Fibroblast of skin of abdomen (primary cell): ENCODE measurements at places on chromosomes 12 and 14.

DNA sequence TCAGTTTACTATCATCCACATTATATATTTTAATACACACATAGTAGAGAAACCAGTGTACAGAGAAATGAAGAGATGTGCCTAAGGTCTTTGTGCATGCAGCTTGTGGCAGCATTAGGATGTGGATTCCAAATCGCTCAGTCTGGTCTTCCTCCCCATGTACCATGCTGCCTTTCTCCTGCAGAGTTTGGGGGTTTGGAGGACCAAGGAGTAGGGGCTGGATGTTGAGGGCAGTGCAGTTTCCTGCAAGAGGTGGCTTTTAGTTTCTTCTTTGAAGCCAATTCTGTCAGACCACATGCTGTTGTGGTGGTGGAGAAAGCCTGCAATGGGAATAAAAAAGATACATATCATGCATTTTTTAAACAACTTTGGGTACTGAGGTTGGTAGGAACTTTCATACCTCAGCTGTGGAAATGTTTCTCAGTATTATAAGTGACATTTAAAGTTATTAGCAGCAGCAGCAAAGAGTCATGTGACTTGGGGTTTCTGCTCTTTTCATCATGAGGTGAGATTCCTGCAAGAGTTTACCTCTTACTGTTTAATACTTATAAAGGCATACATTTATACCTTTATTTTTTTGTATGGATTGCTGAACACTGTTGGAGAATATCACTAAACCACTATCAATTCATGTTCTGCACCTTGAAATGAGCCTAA lies 34.4 kb downstream of the TESPA1 start:
- DNase-seq: no peak

DNA sequence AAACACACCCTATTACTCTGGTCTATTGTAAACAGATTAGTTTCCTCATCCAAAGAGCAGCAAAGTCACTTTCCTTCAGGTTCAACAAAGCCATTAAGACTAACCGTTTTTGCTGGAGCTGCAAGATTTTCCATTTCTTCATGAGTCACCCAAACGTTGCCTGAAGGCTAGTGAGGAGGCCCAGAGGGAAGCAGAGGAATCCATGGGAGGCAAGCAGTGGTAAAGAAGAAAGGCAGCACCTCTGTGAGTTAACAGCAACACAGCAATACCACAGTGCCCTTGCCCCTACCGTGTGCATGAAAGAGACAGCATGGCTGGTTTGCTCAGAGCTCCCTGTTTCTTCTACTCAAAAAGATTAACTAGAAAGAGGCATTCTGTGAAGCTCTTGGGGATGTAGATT lies 206.3 kb downstream of the ACSS3 start:
- no peak for DNase-seq

GRCh38 chr12:1170411-1170810 lies 179.4 kb downstream of the ERC1 start:
- no peak for DNase-seq

GRCh38 chr14:85565862-85566296 lies 35.9 kb downstream of the FLRT2 start:
- DNase-seq: peak; percentile 34

DNA sequence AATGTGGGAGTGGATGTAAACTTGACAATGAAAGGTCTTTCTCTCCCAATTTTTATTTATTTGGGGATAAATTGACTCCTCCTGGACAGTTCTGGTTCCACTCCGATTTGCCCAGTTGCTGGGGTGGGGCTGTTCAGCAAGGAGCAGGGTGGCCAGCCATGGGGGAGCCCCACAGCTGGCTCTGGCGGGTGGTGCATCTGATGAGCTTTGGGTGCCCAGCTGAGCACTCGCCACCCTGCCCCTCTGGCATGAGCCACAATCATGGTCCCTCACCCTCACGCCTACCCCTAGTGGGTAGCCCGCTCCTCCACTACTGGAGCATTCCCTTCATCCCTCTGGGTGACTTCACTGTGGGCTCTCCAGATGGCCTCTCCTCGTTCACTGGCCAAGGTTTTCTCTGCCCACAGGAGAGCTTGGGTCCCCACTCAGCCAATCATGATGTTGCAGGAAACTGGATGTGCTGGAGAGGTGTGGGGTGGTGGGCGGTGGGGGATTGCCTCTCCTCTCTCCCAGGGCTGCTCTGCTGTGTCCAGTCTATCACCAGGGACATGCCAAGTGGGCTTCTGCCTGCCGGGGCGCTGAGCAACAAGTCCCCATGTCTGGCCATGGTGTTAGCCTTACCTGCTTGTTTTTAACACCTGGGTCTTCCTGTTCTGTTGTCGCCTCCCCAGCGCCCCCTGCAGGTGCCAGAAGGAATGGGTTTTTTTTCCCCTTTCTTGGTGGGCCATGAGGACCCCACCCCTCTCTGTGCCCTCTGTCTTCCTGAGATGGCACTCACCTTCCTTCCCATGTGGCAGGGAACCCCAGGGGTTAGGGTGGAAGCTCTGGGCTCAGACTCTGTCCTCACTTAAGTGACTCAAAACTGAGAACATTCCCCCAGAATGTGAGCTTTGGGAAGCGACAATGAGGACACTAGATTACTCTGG lies 3.4 kb downstream of the CYP46A1 start:
- no peak for DNase-seq

GRCh38 chr12:67344979-67345710 lies 76.0 kb downstream of the CAND1 start:
- DNase-seq: no peak

DNA sequence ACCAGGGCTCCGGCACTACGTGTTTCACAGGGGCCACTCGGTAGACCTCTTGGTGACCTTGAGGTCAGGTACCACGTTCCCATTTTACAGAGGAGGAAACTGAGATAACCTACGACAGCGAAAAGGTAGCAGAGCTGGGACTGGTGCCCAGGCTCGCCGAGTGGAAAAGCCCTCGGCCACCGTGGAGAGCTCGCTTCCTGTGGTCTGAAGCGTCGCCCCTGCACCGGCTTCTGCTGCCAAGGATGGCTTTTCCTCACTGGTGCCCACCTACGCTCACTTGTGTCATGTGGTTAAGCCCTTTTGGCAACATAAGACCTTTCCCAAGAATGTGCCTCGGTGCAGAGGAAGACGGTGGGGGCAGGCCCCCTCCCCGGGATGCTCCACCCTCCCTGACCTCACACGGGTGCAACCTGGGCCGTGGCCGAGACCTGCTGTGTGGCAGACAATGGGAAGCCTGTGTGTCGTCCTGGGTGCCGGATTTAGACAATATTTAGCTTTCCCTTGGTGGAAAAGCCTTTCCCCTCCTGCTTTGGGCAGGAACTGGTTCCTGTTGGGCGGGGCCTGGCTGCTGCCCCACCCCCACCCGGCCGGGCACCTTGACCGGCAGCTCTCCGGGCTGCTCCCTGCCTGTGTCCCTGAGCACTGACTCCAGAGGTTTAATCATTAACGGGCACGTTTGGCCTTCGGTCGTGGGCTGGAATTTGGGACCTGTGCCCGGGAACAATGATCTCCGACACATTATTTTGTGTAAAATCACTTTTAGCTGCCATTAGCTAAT lies 32.4 kb upstream of the PPP1R13B start:
- no peak for DNase-seq

DNA sequence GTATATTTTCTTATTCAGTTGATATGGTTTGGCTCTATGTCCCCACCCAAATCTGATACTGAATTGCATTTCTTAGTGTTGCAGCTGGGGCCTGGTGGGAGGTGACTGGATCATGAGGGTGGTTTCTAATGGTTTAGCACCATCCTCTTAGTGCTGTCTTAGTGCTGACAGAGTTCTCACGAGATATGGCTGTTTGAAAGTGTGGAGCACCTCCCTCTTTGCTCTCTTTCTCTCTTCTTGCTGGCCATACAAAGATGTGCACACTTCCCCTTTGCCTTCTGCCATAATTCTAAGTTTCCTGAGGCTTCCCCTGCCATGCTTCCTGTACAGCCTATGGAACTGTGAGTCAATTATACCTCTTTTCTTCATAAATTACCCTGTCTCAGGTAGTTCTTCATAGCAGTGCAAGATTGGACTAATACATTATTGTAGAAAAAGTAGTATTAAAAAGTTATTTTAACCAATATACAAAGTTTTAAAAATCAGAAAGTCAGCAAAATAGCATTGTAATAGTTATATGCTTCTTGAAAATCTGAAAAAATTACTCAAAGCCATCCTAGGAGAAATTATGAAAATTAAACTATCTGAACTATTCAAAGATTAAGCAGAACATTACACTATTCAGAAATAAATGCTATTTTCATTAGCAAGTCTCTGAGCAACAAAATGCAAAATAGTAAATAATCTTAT lies 84.1 kb downstream of the PPP1R12A start:
- DNase-seq: no peak

DNA sequence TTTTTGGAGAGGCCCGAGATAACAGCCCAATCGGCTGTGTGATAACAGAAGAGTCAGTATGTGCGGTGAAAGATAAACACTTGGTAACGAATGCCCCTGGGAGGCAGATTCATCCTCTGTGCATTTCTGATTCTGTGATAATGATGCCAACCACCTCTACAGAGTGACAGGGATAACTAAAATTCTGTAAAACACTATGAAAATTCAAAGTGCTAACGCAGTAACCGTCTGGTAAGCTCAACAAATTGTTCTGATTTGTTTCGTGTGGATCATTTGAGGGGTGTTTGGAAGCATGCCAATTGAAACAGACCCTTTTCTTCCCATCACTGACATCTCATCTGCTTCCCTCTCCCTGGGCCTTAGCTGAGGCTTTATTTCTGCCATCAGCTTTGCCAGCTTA lies 76.3 kb downstream of the ESR2 start:
- DNase-seq: no peak

DNA sequence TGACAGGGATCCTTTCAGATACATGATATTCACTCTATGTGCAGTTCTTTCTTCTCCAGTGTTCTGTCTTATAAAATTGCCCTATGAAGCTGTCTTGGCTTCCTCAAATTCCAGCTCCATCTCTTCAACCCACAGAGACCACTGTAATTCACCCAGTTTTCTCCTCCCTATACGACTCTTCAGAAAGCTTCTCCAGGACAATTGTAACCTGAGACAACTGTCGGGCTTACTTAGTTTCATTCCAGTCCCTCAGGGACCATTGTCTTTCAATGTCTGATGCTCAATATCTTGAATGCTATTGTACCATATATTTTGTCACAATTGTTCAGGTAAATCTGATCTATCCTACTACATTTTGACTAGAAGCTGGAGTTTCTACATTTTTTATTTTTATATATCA lies 345.3 kb downstream of the RPL10L start:
- DNase-seq: no peak

GRCh38 chr14:91252871-91253794 lies 8.6 kb upstream of the GPR68 start:
- DNase-seq: no peak

DNA sequence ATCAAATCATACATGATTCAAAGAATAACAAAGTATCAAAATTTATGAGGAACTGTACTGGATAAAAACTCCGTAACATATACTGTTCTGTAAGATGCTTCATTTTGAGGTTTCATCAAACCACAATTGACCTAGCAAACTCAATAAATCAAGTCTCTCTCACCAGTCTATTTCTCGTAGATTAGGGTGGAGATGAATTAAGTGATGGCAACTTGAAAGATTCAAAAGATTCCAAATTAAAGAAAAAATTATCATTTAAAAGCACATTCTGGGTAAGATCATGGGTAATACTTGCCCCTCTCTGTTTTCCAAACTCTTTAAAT lies 74.4 kb downstream of the PAPLN start:
- no peak for DNase-seq

GRCh38 chr12:69334158-69334557 lies 14.0 kb upstream of the LYZ start:
- no peak for DNase-seq

DNA sequence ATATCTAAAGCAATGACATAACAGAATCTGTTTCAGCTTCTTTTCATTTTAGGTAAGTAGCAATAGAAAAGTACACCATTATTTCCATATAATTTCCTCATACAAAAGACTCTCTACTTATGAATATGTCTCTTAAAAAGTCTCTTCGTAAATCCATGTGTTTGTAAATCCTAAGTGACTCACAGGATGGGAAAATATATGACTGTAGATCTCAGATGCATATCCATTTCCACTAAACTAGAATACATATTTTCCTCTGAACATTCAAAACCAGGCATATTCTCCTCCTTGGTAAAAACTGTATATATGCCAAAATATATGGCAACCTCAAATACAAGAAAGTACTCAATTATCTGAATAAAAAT lies 93.6 kb downstream of the TXNDC16 start:
- peak; percentile 26 for DNase-seq

- peak; percentile 73 for DNase-seq
These were observed 10.5 kb downstream of the TTC8 start for GRCh38 chr14:88834883-88835431.

DNA sequence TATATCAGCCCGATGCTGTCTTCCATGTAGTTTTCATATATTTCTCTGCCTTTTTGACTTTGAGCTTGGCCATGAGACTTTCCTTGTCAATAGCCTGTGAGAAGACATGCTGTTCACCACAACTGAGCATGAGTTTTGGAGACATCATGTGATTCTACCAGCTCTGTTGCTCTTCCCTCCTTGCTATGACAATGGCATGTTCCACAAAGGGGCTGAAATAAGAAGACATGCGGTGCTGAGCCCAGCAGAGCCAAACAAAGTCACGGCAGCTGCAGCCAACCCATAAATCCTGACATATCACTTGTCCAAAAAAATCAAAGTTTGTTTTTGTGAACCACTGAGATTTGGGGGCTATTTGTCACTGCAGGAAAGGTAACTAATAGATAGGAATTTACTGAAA lies 343.4 kb upstream of the KITLG start:
- no peak for DNase-seq

- no peak for DNase-seq
These were observed 64.7 kb downstream of the GPR65 start for GRCh38 chr14:88069677-88070076.

- DNase-seq: no peak
These were observed 16.0 kb downstream of the C14orf132 start for GRCh38 chr14:96055065-96055752.

- no peak for DNase-seq
These were observed 18.9 kb downstream of the BCAT1 start for GRCh38 chr12:24929953-24930352.

- no peak for DNase-seq
These were observed 68.4 kb downstream of the NTF3 start for GRCh38 chr12:5500331-5500659.

- no peak for DNase-seq
These were observed 530 bp upstream of the FOXN4 start for GRCh38 chr12:109309381-109310246.

- DNase-seq: no peak
These were observed 5.0 kb upstream of the SETD1B start for GRCh38 chr12:121798787-121799155.

DNA sequence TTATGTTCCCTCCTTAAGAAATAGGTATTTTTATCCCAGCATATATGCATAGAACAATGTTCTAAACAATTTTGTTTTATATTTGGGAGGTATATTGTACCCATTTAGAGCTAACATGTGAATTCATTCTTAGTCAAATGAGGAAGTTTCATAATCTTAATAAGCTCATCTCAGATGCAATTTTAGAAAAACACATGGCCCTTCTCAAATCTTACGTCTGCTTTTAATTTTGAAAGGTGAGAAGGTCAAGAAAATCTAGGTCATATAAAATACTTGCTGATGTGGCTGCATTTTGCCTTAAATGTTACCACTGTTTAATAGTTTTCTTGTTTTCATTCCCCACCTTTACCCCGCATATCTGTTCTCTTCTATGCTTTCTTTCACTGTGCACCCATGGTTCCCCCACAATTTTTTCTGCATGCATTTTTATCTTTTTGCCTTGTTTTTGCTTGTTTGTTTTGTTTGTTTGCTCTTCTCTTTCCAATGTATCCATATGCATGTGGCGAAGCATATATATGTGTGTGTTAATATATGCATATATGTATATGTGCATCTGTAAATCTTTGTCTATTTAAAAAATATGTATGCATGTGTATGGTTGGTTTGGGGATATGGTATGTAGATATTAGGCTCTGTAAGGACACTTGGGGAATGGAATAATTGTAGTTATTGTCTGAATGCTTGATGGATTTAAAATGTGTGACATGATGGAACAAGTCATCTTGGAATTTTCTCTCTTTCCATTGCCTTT lies 317.1 kb downstream of the BCAT1 start:
- no peak for DNase-seq
